ENCODE measurements at places on chromosomes 1 and 21. TPM values are rescaled to one million over a fixed set of nuclear protein-coding genes. Genes with fewer than 3 reads are reported as not detected.

The TCEA3 gene
- total RNA-seq = 0.10 TPM

The RGS7 gene
- total RNA-seq = not detected

The GRIK3 gene
- not detected for total RNA-seq

The OXCT2 gene
- total RNA-seq = 4.3 TPM

The FCAMR gene
- not detected for total RNA-seq

The RNU11 gene
- not detected for total RNA-seq

The OVAAL gene
- total RNA-seq = not detected

The KRTAP11-1 gene
- total RNA-seq = not detected

The RAB3B gene
- 0.61 TPM for total RNA-seq

The ANGPTL7 gene
- total RNA-seq = not detected

The HCRTR1 gene
- total RNA-seq = not detected

The NENF gene
- total RNA-seq = 74.0 TPM

The FMO3 gene
- total RNA-seq = not detected

The UMODL1 gene
- 0.79 TPM for total RNA-seq
